Mesendoderm (in vitro differentiated cells): ENCODE measurements at places on chromosomes 4 and X.

GRCh38 chr4:66946761-66947160 is 598.5 kb downstream of the CENPC start:
- DNase-seq, result no peak

- no peak for DNase-seq
Measured at GRCh38 chr4:157012296-157012695, 40.7 kb upstream of the PDGFC start.

- DNase-seq, result peak; percentile 61
Measured at GRCh38 chr4:1720163-1720983, 750 bp downstream of the TMEM129 start.

- DNase-seq, result no peak
Measured at GRCh38 chrX:28910487-28910886, 323.2 kb downstream of the IL1RAPL1 start.

- no peak for DNase-seq
Measured at GRCh38 chrX:38154818-38155217, 65.9 kb downstream of the SRPX start.
